ENCODE measurements at places on chromosomes 5 and 9.

DNA sequence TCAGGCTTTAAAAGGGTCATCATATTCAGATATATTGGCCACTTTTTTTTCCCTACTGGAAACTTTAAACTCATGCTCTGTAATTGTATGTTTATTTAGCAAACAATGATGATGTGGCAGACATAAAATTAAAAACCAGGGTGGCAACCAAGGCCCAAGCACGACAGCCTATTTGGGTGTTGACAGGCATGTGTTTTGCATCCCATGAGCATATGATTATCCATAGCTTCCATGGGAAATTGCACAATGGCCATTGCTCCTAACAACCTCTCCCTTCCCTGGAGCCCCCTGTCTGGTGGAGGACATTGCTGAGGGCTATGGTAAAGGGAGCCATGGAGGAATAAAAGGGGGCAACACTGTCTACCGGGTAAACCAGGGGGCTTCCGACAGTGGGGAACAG is 134.7 kb downstream of the GAS1 start:
- DNase-seq: no peak

DNA sequence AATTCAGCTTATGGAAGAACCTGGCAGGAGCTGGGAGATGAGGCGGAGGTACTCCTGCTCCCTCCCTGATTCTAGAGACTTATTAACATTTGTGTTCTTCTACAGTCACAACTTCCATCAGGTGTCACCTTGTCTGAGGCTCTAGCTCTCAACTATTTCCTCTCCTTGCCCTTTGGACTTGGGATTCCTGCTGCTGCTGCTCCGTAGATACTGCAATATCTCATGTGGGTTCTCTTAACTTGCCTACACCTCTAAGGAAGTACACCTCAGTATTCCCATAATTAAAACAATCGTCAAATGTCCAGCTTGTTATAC is 21.2 kb downstream of the ANXA1 start:
- DNase-seq: no peak

- no peak for DNase-seq
Measured at GRCh38 chr5:142644127-142644526, 41.8 kb downstream of the FGF1 start.

DNA sequence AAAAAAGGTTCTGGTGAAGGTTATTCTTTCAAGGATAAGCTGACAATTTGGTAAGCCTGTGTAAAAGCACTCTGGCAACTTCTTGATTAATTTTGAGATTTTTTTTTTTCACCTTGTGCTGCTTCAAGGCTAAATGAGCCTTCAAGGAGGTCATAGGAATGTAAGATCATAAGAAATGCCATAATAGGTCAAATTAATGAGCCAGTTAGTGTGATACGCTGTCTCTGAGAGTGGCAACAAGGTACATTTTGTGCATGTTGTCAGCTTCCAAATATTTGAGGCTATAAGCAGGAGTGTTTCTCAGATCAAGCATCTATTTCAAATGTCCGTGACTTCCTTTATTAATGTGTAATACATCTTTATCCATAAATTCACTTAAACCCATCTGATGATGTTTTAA is 72.3 kb upstream of the CDH6 start:
- no peak for DNase-seq

- no peak for DNase-seq
Measured at GRCh38 chr5:179268399-179268952, 76.8 kb downstream of the ADAMTS2 start.

DNA sequence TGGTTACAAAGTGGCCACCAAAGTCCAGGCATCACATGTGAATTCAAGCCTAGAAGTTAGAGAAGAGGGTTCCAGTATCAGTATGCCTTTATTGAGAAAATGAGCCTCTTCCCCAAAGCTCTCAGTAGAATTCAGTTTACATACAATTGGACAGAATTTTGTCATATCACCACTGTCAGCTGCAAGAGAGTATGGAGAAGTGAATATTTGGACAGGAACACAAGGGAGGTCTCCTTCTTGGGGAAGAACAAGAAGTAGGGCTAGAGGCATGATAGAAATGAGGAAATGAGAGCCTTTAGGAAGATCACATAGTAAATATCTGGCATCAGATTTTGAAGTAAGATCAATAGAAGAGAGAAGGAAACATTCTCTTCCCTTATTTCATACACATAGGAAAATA is 27.8 kb upstream of the VLDLR start:
- DNase-seq: no peak

DNA sequence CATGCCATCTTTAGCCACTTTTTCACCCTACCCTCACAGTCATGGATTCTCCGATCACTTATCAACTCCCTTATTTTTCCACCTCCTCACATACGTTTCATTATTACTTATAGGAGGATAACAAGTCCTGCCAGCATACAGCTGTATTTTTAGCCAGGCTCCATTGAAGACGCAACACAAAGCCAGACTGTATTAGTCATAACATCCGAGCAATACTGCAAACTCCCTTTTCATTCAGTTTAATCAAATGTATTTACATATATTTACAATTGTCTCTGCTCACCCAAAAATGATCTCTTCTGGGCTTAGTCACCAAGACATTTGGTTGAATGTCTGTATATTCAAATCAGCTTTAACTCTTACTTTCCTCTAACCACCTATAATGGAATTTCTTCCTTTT is 126.4 kb upstream of the PRLR start:
- no peak for DNase-seq

DNA sequence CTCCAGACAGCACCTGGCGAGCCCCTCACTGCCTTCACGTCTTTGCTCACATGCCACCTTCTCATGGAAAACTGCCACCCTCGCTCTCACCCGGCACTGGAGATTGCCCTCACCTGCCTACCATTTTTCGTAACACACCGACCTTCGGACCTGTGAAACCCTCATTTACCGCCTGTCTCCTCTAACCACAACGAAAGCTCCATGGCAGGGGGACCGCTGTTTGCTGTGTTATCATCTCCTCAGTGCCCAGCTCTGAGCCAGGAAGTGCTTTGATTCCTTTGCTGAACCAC is 109.2 kb upstream of the PHYKPL start:
- DNase-seq: no peak

DNA sequence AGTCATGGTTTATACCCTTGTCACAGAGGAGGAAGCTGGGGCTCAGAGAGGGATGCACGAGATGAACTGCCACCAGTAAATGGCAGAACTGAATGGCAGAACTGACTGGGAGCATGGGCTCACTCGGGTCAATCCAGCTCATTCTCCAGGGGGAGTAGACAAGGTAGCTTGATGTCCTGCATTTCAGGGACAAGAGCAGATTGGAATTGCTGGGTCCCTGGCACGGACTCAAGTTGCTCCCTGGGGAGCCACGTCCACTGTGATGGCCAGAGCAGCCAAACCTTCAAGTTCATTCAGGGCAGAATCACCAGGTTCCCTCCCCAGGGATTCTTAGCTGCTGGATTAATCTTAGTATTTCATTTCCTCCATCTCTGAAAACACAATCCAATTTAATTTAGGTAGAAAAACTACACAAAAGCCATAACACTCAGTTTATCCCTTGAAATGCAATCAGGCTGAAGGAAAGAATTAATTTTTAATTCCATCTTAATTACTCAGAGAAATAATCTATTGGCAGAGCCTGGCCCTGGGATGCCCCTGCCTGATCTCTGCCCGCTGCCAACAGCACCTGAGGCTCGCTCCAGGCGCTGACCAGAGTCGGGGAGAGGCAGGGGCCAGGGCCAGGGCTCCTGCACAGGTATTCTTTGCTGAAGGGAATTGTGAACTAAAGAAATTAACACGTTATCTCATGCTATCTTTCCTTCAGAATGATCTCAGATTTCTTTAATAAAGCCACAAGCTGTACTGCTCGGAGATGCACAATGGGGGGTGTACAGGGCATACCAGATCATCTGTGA is 42.0 kb upstream of the UNC5A start:
- DNase-seq: no peak

- no peak for DNase-seq
Measured at GRCh38 chr9:110928599-110928998, 109.7 kb downstream of the LPAR1 start.

GRCh38 chr9:18023332-18023731 is 444.5 kb downstream of the SH3GL2 start:
- DNase-seq: peak; percentile 57

- DNase-seq: no peak
Measured at GRCh38 chr9:88363661-88364060, 24.6 kb upstream of the SPIN1 start.

- no peak for DNase-seq
Measured at GRCh38 chr9:133987946-133988665, 4.0 kb downstream of the VAV2 start.

- no peak for DNase-seq
Measured at GRCh38 chr9:71760901-71761300, 7.4 kb downstream of the CEMIP2 start.

GRCh38 chr5:174387448-174387847 is 336.9 kb upstream of the MSX2 start:
- DNase-seq: no peak

GRCh38 chr5:56479696-56480077 is 246.6 kb upstream of the ANKRD55 start:
- peak; percentile 64 for DNase-seq

- peak; percentile 73 for DNase-seq
Measured at GRCh38 chr5:109656829-109657228, 32.9 kb upstream of the MAN2A1 start.

DNA sequence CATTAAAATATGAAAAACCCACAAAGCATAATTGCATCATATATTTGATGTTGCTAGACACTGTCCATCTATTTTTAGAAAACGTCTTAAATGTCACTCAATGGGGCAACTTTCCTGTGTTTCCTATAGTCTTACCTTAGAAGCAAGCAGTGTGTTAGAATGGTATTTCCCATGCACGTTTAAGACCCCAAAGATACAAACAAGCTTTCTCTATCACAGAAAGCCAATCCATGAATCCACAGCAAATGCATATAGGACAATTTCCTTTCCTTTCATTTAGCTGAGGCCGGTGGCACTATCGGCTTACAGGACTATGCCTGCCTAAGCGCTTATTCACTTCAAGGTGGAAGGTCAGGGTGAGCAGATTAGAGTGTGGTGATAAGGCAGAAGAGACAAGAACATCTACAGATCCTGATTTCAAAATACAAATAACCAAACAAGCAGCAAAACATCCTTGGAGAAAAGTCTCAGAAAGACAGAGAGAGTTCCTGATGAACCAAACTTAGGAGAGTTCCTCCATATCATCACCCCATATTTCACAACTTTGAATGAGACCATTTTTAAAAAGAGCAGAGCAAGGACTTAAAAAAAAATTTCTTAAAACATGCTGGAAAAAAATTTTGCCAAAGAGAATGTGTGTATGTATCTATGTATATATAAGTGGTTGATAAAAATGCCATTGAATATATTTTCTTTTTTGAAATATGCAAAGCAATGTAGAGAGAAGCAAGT is 57.2 kb downstream of the MEF2C start:
- no peak for DNase-seq

GRCh38 chr9:12819436-12820185 is 44.8 kb downstream of the LURAP1L start:
- no peak for DNase-seq

GRCh38 chr9:106921341-106921899 is 58.5 kb downstream of the ZNF462 start:
- peak; percentile 94 for DNase-seq

DNA sequence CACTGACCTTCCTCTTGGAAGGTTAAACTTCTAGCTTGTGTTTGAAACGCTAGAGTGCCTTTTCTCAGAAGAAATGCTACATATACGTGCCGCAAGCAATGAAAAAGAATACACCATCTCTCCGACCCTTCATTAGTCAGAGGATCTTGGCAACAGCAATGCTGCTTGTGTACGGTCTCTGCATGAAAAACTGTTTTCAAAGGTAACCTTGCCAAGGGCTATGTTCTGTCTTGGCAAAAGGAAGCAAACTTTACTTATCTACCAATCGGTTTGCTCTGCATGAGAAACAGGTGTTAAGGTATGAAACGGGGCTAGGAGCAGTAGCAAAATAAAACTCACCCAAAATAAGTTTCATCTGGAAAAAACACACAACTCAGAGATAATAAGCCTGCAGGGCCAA is 297.8 kb downstream of the FBXL17 start:
- no peak for DNase-seq

DNA sequence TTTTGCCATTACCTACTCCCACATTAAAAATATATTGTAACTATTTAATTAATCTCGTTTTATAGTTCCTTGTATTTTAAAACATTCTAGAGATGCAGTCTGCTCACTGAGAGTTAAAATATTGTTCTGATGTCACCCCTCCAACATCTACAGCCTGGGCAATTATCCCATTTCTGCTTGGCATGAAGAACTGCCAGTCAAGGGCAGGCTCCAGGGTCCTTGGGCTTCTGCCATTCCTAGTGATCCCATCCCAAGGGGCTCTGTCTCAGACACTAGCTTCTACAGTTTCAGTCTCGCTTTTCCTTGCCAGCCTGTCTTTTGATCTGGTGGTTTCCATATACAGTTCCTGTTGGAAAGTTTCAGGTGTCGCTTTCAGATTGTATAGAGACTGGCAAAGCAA is 287.2 kb downstream of the TMEM232 start:
- DNase-seq: no peak

DNA sequence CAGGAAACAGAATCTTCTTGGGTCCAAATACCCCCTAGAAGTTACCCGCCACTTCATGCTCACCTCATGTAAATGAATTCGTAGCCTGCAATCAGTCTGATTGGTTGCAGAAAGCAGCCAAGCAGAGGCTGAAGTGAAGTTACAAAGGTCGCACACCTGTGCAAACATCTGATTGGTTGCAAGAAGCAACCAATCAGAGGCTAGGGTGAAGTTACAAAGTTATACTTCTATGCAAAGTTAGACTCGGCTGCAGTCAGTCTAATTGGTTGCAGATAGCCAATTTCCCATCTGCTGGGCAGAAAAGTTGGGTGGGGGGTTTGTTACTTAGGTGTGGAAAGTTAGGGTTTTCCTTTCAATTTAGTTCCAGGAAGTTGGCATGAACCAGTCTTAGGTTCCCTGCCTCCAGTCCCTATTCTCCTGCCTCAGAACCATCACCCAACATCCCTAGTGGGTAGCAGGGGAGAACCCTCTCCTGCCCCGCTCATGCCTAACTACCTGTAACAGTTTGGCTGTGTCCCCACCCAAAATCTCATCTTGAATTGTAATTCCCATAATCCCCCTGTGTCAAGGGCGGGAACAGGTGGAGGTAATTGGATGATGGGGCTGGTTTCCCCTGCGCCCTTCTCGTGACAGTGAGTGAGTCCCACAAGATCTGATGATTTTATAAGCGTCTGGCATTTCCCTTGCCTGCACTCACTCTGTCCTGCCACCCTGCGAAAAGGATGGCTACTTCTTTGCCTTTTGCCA is 1.2 kb upstream of the RUSC2 start:
- no peak for DNase-seq

DNA sequence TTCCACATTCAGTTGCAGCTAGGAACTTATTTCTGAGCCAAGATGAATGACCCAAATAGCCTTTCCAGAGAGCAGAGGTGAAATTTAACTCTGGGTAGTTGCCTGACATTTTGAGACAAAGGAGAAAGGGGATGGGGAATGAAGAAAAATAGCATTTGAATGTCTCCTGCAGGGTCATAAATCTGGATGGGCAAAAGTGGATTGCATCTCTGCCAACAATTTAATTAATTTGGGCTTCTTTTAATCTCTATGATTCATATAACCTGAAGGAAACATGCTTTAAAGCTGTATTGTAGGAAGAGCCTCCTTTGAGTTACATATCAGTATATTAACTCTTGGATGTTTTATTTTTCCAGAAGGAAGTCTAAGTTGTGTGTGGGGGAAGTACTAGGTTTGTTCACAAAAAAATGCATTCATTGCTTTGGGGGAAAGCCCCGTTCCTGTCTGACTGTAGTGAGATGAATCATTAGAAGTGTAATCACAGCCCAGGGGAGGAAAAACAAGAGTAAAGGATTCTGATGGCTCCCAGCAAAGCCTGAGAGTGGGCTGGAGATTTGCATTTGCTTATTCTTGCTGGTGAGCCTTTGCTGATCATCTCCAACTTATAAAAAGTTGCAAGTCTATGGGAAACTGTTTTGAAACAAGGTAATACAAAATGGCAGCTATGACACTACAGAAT is 133.0 kb upstream of the IQGAP2 start:
- no peak for DNase-seq
